ENCODE measurements at places on chromosomes 2 and 18. TPM values are rescaled to one million over a fixed set of nuclear protein-coding genes. Genes with fewer than 3 reads are reported as not detected.

The ADRA2B gene
- 0.21 TPM for total RNA-seq

The CD8B2 gene
- total RNA-seq, result not detected

The PKDCC gene
- total RNA-seq, result 0.11 TPM

DNA sequence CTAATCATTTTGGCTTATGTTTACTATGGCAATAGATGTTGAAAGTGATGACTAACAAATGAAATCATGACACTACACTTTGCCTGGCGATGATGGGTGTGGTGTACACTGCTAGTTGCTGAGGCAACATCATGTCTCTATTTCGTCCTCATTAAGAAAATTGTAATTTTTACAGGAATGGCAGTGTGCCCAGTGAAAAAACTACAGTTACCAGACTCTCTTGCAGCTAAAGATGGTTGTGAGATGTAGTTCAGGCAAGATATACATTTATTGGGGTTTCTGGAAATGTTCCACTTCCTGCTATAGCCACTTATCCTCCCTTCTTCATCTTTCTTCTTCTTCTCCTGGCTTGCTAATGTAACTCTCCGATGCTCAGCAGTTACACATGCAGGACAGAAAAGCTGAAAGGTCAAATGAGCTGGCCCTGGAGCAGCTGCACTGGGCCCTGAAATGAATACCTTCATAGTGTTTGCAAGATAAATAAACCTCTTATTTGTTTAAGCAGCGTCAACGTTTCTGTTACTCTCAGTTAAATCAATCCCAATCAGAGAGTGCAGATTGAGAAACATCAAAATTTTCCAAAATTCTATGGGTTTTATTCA, 46.0 kb downstream of the SOCS6 start:
- no peak for DNase-seq
- H3K27me3 ChIP-seq, result no peaks in the 10 kb centered on the region
- no peaks in the 10 kb centered on the region for H3K36me3 ChIP-seq
- H3K4me3 ChIP-seq, result no peak overlapping the region
- no peak overlapping the region for H3K27ac ChIP-seq

GRCh38 chr18:3666526-3667254, 216.7 kb downstream of the TGIF1 start:
- H3K4me1 ChIP-seq, result peaks cover 17% of the 10 kb centered on the region
- H3K27me3 ChIP-seq, result peaks cover 12% of the 10 kb centered on the region
- H3K36me3 ChIP-seq, result peaks cover 9% of the 10 kb centered on the region
- no peak overlapping the region for H3K27ac ChIP-seq

- H3K4me3 ChIP-seq, result no peak overlapping the region
- H3K27me3 ChIP-seq, result no peaks in the 10 kb centered on the region
- H3K36me3 ChIP-seq, result no peaks in the 10 kb centered on the region
- no peak overlapping the region for H3K27ac ChIP-seq
- H3K4me1 ChIP-seq, result no peaks in the 10 kb centered on the region
Measured at GRCh38 chr2:115584507-115584906, 1142.1 kb downstream of the DPP10 start.

- H3K27me3 ChIP-seq, result peaks cover 4% of the 10 kb centered on the region
- no peak overlapping the region for H3K4me3 ChIP-seq
- H3K27ac ChIP-seq, result no peak overlapping the region
- no peaks in the 10 kb centered on the region for H3K36me3 ChIP-seq
Measured at GRCh38 chr2:19330436-19330835, 28.0 kb downstream of the OSR1 start.

DNA sequence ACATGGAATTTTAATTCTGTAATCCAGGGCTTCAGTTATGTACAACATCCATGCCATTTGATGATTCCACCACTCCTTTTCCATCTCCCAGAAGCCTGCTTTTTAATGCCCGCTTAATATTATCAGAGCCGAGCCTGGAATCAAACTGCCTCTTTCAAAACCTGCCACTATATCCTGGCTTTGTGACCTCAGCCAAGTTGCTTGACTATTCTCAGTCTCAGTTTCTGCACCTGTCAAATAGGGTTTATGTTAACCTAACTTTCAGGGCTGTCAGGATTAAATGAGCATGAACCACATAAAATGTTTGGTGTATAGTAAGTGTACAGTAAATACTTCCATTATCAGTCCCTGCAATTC, 108.7 kb downstream of the XRCC5 start:
- DNase-seq, result no peak
- no peaks in the 10 kb centered on the region for H3K27me3 ChIP-seq

- no peaks in the 10 kb centered on the region for H3K36me3 ChIP-seq
- H3K27me3 ChIP-seq, result no peaks in the 10 kb centered on the region
- no peak overlapping the region for H3K27ac ChIP-seq
Measured at GRCh38 chr18:48893608-48894600, 56.9 kb downstream of the SMAD7 start.

Measured in activated T-helper 2 cell treated with anti-CD3 and anti-CD28 coated beads, Interferon-gamma antibody, Interleukin-2, Interleukin-4, amounts not matched to agents 10 μg/mL and 5 μg/mL and 100 μg/mL, durations not matched to agents 14 hours and 24 hours and 36 hours (primary cell).